ENCODE measurements at places on chromosomes 1 and 21.

- DNase-seq = no peak
These were observed 38.6 kb upstream of the MPZL1 start for GRCh38 chr1:167683226-167683625.

GRCh38 chr1:96416701-96417444, 304.7 kb upstream of the PTBP2 start:
- DNase-seq = no peak

DNA sequence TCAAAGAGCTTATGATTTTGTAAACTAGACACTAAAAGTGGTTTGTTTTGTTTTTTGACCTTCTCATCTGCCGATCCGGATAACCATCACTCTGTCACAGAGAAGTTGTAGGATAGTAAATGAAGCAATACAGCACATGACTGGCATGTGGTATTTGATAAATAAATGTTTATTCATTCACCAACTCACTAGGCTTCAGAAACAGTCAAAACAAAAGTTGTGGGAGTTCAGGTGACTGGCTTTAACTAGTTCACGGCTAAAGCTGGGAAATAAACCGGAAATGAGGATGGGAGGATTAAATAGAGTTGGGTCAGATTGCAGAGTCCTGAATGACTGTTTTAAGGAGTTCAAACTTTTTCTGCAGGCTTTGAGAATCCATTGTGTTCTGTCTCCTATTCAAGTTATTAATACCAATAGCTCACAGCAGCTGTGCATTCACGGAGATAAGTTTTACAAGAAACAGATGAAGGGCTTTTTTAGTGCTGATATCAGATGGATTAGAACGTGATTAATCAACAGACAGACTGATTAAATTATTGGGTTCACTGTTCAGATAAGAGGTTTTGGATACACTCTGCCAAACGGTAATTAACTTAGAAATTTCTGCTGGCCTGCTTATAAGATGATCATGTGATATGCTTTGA, 463.3 kb downstream of the DPYD start:
- no peak for DNase-seq

DNA sequence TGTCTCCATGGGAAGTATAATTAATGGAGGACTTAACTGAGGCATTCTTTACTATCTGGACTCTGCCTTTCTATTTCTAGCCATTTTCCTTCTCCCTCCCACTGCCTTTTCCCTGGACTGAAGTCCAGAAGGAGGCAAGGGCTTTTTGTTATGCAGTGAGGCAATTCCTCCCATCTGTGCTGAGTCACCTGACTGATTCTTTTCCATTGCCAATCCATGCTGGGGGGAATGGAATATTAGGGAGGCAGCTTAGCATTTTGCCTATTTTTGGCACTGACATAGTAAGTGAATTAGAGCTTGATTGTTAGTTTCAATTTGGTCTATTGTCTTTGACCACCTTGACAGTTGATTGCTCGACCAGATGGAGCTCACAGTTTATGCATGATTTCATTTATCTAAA, 1000.6 kb upstream of the PRMT6 start:
- no peak for DNase-seq

DNA sequence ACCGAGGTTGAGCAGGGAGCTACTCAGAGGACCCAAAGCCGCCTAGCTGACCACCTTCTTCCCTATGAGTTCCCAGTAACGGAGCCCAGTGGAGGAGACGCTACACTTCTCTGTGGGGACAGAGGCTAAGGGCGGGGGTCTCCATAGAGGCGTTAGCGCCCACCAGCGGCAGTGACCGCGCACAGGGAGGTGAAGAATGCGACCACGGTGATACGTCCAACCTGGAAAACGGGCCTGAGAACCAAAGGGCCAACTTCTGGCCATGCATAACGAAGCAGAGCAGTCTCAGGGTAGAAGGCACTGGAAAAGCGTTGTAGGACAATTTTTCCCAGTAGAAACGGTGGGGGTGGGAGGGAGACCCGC, 400 bp upstream of the COG2 start:
- DNase-seq = no peak

- DNase-seq = no peak
These were observed 5.2 kb downstream of the SLC66A1 start for GRCh38 chr1:19317126-19317910.

GRCh38 chr1:230010603-230011332, 56.3 kb upstream of the GALNT2 start:
- DNase-seq = no peak

GRCh38 chr1:80629304-80629837, 1171.4 kb upstream of the ADGRL2 start:
- no peak for DNase-seq

DNA sequence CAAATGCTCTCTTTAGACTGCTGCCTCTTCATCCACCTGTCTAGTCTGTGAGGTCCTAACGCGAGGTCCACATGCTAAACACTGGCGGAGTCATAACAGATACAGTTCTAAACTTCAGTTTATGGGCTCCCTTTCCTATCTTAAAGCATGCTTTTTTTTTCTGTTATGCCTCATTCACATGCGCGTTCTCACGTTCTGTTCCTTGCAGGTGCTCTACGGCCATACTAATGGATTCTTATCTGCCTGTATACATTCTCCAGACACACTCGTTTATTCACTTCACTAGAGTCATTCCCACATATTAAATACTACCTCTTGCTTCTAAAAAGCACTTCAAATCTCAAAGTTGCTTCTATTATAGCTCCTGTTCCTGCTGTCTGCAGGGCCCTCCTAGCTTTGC, 38.7 kb downstream of the PHC2 start:
- DNase-seq = no peak

GRCh38 chr1:107899655-107900054, 65.3 kb downstream of the VAV3 start:
- no peak for DNase-seq

GRCh38 chr1:53145942-53146708, 3.7 kb upstream of the SLC1A7 start:
- DNase-seq = no peak

DNA sequence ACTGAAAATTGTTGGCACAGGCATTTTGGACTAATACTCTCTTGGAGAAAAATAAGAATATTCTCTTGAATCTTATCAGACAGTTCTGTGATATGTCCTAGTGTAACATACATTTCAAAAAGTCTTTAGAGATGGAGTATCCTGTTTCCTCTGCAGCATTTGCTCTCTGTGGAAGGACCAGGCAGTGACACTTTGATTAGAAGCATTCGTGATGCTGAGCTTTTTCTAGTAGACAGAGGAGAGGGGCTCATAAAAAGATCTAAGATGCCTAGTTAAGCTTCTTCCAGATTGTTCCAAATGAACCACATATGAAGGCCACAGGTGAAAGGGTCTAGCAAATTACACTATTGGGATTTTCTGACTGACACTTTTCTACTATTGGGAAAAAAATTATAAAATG, 120.3 kb downstream of the C1orf21 start:
- no peak for DNase-seq

- DNase-seq = no peak
These were observed 19.2 kb downstream of the ELAPOR1 start for GRCh38 chr1:109133002-109133706.

GRCh38 chr21:17613242-17613676, 558 bp upstream of the BTG3 start:
- peak; percentile 2 for DNase-seq

- DNase-seq = no peak
These were observed 14.8 kb downstream of the BCAR3 start for GRCh38 chr1:93666613-93667384.

DNA sequence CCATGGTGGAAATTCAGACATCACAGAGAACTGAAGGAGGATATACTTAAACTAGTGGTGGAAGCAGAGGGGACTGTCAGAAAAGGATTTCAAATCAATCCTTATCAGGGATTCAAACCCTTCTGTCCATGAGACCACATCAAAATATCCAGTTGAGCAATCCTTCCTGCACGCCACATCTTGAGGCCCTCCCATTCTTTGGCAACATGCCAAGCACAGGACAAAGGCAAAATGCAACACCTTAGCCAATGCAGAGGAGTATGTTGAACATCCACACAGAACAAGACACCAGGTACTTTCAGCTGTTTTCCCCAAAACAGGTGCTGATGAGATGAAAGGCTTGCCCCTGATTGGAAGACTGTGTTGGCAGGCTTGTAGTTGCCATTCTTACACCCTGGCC, 81.8 kb upstream of the PLXNA2 start:
- no peak for DNase-seq

DNA sequence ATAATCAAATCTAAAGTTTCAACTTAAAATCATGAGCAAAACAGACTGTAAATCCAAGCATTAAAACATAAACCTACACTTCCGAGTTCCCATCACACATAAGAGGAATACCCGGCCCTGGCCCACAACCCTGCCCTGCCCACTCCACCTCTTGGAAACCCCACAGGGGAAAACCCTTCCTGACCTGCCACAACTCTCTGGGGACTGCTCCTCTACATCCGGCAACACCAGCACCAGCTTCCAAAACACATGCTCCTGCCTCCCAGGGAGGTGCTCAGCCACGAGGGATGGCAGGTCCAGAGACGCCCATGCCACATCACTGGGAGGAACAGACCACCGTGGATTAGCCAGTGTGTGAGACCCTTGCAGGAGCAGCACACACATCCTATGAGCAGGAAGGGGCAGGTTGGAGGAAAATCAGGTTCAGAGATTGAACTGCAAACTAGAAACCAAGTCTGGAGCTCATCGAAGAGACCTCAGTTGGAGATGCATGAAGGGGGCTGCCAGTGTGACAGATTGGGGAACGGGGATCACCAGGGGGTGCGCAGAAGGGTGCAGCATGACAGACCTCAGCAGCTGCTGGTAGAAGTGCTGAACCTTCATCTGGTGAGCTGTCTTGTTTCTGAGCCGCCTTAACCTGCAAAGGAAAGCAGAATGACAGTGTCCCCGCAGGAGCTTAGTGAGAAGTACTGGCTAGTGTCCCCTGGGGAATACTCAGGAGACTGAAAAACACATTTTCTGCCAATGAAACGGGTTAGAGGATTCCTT, 25.8 kb upstream of the LSS start:
- DNase-seq = no peak

DNA sequence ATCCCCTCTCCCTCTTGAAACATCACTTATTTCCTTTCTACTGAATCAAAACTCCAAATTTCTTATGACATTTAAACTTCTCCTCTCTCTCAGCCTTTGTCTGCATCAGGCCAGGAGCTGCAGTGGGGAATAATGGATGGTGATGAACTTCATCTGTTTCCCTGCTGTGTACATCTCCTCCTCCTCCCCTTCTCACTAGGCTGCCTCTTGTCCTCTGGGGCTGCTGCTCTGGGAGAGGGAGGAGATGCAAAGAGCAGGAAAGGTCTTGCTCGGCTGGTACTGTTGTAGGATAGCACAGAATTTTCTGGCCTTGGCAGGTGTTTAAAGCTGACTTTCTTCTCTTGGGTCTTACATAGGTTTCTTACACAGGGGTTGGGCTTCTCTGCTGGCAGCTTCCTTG, 31.1 kb upstream of the FMOD start:
- no peak for DNase-seq

- no peak for DNase-seq
These were observed 15.3 kb upstream of the C1orf185 start for GRCh38 chr1:51086496-51087271.

- DNase-seq = peak; percentile 5
These were observed 800 bp downstream of the DR1 start for GRCh38 chr1:93346421-93346993.

- no peak for DNase-seq
These were observed 2.0 kb downstream of the FMO1 start for GRCh38 chr1:171250263-171250662.

- DNase-seq = no peak
These were observed 102.3 kb downstream of the TMEM53 start for GRCh38 chr1:44571712-44572571.

DNA sequence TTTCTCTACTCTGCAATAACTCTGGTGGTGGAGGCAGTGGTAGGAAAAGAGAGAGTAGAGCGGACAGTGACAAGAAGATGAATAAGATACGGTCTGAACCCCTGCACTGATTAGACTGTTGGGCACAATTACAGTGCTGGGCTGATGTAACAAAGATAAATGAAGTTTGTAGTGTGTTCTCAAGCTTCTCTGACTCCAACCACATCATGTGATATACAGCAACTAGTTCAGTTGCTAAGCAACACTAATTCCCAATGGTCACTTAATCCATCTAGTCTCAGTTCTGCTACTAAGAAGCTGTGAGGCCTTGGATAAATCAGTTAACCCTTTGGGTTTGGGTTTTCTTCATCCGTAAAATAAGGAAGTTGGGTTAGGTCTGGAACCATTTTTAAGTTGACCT, 17.3 kb downstream of the DDR2 start:
- DNase-seq = no peak

- DNase-seq = no peak
These were observed 57.8 kb downstream of the FOXO6 start for GRCh38 chr1:41418857-41419583.

DNA sequence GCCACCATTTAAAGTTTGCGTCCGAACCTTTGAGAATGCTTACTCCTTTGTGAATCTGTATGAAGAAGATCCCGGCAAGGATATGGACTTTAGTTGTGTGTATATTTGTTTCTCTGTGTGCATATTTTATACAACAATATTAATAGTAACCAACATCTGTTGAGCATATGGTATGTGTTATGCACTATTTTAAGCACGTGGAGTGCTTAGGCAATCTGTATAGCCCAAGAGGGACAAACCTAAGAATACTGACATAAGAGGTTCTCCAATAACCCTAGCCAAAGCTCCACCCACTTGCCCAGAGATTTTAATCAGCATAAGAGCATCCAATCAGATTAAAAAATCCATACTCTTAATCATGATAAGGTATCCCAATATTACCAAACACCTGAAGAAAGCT, 92.7 kb downstream of the MAB21L3 start:
- DNase-seq = no peak

DNA sequence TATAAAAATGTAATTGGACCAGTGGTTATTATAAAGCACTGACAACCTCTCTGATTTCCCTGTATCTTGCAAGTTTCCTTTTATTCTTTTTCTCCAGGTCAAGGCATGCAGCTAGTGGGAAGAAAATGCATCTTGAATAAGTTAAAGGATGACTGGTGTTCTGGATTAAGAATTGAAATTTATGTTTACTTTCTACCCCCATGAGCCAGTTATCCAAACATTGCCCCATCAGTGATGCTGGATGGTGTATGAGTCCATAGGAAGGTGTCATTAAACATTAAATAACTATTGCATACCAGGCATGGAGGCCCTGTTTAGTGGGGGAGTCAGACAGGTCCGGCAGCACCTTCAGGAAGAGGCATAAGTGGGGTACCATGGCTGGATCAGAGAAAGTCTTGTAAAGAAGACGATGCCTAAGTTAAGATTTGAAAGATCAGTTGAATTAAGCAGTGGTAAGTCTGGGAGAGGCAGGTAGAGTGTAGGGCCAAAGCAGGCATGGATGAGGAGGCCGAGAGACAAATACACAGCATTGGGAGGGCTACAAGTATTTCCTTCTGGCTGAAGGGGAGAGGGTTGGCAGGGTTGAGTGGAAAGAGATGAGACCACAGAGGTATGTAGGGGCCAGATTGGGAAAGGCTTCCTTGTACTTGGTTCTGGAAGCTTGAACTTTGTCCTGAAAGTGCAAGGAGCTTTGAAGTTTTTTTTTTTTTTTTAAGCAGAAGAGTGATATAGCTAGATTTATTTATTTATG, 5.7 kb downstream of the SZRD1 start:
- DNase-seq = no peak

- no peak for DNase-seq
These were observed 24.8 kb downstream of the GABPA start for GRCh38 chr21:25759573-25759972.

- no peak for DNase-seq
These were observed 104.5 kb downstream of the ZP4 start for GRCh38 chr1:237786066-237786719.

- DNase-seq = no peak
These were observed 5.3 kb upstream of the ECE1 start for GRCh38 chr1:21295545-21295944.

- DNase-seq = no peak
These were observed 82.9 kb downstream of the BEND5 start for GRCh38 chr1:48693674-48694320.

- no peak for DNase-seq
These were observed 1.1 kb downstream of the DFFB start for GRCh38 chr1:3858231-3858981.

All from activated T-helper 9 cell treated with anti-CD3 and anti-CD28 coated beads, Interleukin-2, amount 50 U/mL, for 16 hours (primary cell).